ENCODE measurements at places on chromosomes 16 and 17.

DNA sequence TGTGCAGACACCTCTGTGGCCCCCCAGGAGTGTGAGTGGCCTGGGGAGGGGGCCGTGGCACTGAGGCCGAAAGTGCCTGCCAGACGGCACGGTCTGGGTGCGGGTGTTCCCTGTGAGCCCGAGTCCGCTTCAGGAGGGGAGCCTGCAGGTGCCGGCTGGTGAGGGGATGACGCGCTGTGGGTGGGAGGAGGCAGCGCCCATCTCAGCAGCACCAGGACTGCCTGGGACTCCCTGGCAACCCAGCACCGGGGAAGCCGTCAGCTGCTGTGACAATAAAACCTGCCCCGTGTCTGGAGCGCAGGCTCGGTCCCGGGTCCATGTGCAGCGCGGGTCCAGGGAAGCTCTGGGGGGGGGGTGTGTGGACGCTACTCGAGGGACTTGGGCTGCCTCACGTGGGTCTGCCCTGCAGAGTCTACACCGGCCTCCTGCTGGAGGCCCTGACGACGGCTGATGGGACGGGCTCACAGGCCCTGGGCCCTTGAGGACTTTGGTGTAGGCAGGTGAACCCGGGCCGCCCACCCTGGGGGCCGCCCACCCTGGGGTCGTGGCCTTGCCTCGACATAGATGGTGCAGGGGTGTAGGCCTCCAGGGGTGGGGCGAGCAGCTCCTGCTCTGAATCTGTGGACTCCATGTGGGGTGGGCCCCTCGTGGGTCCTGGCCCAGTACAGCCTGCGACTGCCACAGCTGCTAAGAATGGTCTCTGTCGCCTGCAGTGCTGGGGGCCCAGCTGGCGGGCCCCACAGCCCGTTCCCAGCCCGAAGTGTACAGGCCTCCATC is 5.9 kb upstream of the RAB40C start:
- peak; percentile 48 for DNase-seq

DNA sequence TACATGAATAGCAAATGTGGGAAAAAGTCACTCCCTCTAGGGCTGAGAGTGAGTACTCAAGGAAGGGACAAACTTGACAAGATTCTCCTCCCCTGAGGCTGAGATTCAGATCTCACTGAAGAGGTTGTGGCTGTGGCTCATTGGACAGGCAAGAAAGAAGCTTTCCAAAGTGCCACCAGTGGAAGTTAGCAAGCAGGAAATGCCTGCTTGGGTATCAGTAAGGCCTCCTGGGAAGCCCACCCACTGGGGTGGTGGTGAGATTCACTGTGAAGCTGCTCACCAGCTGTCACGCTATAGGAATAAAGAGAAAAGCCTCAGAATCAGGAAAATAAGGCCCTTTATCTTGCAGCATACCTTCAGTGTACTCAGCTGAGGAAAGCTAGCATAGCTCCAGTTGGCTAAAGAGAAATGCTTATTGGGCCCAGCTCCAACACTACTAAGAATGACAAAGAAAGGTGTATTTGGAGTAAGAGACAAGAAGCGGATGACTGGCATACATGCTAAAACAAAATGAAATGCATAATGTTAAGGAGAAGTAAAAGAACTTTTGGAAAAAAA is 274.4 kb upstream of the TOM1L1 start:
- DNase-seq = peak; percentile 20

- no peak for DNase-seq
These were observed 86.9 kb upstream of the ZNF750 start for GRCh38 chr17:82926716-82927115.

GRCh38 chr17:41863074-41863848 is 2.0 kb downstream of the KLHL11 start:
- DNase-seq = no peak

DNA sequence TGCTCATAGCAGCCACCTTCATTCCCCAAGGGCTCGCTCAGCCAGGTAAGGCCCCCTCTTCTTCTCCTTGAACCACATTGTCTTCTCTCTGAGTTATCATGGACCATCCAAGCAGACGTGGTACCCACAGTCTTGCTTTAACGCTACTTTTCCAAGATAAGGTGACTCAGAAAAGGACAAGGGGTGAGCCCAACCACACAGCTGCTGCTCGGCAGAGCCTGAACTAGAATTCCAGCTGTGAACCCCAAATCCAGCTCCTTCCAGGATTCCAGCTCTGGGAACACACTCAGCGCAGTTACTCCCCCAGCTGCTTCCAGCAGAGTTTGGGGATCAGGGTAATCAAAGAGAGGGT is 272 bp downstream of the CCL2 start:
- no peak for DNase-seq

GRCh38 chr16:14346278-14347142 is 275.4 kb downstream of the MRTFB start:
- no peak for DNase-seq

GRCh38 chr16:89827383-89828198 is 684 bp upstream of the SPIRE2 start:
- peak; percentile 54 for DNase-seq

- DNase-seq = peak; percentile 65
These were observed 785 bp downstream of the UBALD1 start for GRCh38 chr16:4613636-4614570.

GRCh38 chr17:38730526-38731379 is 612 bp downstream of the CISD3 start:
- DNase-seq = peak; percentile 56

- DNase-seq = no peak
These were observed 166.4 kb downstream of the CEP112 start for GRCh38 chr17:66025551-66025950.

GRCh38 chr17:1759529-1759928 is 2.3 kb upstream of the SERPINF1 start:
- no peak for DNase-seq

DNA sequence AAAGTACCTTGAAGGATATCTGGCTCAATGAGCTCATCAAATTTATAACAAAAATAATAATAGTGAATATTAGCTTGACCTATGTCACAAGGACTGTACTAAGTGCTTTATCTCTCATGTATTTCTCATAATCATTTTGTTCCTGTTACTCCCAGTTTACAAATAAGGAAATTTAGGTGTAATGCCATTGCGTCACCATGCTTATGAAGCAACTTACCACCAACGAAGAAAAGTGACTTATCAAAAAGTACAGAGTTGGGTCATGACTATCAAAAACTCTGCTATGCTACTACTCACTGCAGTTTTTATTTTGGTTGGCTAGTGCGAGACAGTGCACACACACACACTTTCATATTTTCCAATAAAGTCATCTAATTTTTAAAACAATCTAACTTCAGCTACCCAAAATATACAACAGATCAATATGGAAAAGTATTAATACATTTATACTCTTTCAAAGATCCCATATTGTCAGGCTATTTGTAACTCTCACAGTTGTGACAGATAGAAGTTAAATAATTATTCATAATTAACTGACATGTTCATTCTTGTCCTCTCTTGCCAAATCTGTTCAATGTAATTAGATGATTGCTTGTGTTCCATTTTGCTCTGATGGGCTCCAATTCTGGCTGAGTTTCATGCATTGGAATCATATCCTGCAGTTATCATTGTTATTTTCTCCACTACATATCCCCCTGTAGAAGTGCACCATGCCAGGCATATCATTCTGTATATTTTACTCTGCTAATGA is 119.4 kb downstream of the KCNJ2 start:
- no peak for DNase-seq

DNA sequence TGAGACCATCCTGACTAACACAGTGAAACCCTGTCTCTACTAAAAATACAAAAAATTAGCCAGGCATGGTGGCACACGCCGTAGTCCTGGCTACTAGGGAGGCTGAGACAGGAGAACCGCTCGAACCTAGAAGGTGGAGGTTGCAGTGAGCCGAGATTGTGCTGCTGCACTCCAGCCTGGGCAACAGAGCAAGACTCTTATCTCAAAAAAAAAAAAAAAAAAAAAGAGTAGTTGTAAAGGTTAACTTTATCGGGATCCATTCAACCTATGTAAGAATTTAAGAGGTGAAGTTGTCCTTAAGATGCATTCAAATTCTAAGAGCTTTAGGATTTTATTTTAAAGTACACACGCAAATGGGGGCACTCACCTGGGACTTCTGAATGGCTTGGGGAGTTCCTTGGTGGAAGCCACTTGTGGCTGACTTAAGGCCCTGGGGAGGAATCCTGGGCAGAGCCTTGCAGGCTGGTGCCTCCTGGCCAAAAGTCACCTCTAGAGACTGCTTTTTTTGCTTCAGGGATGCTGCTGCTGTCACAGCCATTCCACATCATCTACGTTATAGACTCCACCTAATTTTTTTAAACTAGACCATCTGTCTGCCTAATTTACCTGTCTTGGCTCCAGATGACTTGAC is 3.3 kb downstream of the CTCF start:
- no peak for DNase-seq

DNA sequence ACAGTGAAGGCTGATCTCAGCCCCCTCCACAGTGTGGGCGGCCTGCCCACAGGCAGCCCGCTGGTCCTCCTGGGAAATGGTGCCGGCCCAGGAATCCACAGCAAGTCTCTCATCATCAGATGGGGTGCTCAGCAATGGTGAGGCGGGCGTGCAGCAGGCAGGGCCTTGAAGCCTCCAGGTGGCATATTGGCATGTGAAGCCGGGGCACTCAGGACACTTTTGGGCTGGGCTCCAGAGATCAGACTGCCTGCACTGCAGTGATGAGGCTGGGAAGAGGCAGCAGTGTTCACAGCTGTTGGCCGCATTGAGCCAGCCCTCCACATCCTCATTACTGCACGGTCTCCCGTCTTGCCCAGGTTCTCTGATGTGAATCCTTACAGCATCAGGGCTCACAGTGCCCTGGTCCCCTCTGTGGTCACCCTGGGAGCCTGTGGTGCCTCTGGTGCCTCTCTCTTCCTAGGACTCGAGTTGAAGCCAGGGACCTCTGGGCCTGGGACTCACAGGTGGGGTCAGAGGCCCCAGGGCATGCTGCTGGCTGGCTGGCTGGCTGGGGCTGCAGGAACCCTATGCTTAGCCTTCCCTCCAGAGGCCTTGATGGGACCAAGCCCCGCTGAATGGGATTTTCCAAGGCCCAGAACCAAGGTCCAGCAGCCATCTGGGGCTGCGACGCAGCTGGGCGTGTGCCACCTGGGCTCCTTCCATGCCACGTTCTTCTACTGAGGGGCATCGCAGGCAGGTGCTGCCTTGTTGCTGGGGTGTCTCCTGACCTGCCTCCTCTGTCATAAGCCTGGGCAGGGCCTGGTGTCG is 48.6 kb downstream of the TNFRSF13B start:
- peak; percentile 9 for DNase-seq

GRCh38 chr16:87246269-87247065 is 70.7 kb downstream of the C16orf95 start:
- no peak for DNase-seq

DNA sequence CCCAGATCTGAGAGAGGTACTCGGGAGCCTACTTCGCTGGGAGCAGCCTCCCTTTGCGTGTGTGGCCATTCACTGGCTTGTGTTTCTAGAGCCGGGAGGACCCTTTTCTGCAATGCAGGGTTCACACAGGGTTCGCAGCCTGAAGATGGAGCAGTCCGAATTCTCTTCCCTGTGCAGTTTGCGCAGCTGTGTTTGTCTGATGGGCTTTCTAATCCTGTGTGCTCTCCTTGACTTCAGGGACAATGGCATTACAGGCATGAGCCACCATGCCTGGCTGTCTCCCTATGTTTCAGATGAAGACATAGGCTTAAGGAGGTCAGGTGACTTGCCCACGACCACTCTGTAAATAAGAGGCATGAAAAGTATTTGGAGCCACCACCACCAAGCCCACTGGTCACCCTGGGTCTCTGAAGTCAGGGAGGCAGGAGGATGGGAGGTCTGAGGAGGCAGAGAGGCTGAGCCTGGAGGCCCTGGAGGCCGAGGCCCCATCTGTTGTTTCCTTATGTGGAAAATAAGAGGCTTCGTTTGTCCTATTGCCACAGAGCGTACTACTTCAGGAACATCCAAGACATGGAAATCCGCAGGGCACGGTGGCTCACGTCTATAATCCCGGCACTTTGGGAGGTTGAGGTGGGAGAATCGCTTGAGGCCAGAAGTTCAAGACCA is 5.0 kb upstream of the STH start:
- DNase-seq = no peak

GRCh38 chr16:81702506-81702905 is 76.6 kb upstream of the PLCG2 start:
- DNase-seq = no peak

GRCh38 chr16:86297391-86297790 is 212.9 kb upstream of the FOXF1 start:
- no peak for DNase-seq

GRCh38 chr16:84532855-84533486 is 28.5 kb upstream of the MEAK7 start:
- no peak for DNase-seq

GRCh38 chr16:20899071-20899470 is 1.1 kb downstream of the DCUN1D3 start:
- no peak for DNase-seq

- DNase-seq = no peak
These were observed 16.1 kb downstream of the CCR7 start for GRCh38 chr17:40548982-40549685.

- peak; percentile 4 for DNase-seq
These were observed 51.3 kb downstream of the TNFRSF13B start for GRCh38 chr17:16920628-16921020.

GRCh38 chr17:19487024-19487600 is 46.5 kb upstream of the SLC47A1 start:
- no peak for DNase-seq

- no peak for DNase-seq
These were observed 188.6 kb downstream of the C16orf78 start for GRCh38 chr16:49562228-49562627.

GRCh38 chr17:45867171-45867570 is 22.5 kb downstream of the SPPL2C start:
- no peak for DNase-seq

DNA sequence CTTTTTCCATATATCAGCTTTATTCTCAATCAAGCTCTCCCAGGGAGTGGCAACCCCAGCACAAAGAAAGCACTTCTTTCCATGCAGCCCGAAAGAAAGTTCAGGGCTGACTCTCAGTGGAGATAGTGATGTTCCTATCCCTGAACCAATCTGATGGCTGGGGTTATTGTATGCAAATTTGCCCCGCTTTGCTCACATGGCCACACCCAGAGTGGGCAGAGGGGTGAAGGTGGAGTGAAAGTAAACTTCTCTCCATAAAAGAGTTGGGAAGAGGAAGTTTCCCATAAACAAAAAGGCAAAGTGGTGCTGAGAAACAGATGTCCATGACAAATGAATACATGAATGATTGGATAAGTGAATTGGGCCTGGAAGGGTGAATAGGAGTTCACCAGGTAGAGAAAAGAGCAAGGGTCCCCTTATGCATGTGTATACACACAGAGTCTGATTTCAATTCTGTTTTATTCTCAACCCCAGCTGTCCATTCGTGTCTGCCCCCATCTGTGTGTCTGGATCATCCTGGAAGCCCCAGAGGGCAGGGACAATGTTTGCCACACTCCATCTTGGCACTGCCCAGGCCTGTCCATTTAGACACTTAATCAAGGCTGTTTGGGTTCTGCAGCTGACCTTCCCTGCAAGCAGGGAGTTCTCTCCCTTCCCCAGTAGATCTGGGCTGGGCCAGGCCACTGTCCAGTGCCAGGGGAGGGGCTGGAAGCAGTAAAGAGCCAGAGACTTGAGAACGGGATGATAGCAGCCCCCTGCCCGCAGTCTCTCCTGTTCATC is 14.1 kb upstream of the NGFR start:
- no peak for DNase-seq

GRCh38 chr16:8858994-8859912 is 9.6 kb downstream of the CARHSP1 start:
- DNase-seq = no peak
